ENCODE measurements at places on chromosomes 4 and X.

- DNase-seq = no peak
Observed at GRCh38 chr4:77650787-77651186, 45.2 kb downstream of the CXCL13 start.

DNA sequence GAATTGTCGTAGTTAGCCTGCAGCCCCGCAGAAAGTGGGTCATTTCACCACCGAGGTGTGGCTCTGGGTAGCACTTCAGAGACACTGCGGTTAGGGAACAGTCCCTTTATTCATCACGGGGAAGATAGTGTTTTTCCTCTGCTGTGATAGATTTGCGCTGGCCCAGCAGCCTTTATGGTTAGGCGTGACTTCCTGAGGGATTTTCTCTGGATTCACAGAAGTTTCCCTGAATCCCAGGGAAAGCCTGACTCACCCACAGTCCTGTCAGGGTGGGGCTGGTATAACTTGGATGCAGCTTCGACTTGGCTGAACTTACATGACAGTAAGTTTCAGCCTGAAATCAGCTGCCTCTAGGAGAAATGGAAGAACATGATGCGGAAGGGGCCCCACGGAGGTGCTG, 196.3 kb upstream of the HHIP start:
- DNase-seq = no peak

GRCh38 chr4:26267087-26267486, 53.7 kb upstream of the RBPJ start:
- no peak for DNase-seq

GRCh38 chrX:121456315-121456714, 408.9 kb downstream of the GLUD2 start:
- no peak for DNase-seq

All from Kasumi-1 (cell line).